ENCODE measurements at places on chromosomes 4 and X. TPM values are rescaled to one million over a fixed set of nuclear protein-coding genes. Genes with fewer than 3 reads are reported as not detected.

- DNase-seq = no peak
Observed at GRCh38 chrX:40182615-40183014, 84.9 kb upstream of the BCOR start.

GRCh38 chr4:40280586-40280985 lies 54.5 kb upstream of the CHRNA9 start:
- no peak for DNase-seq

DNA sequence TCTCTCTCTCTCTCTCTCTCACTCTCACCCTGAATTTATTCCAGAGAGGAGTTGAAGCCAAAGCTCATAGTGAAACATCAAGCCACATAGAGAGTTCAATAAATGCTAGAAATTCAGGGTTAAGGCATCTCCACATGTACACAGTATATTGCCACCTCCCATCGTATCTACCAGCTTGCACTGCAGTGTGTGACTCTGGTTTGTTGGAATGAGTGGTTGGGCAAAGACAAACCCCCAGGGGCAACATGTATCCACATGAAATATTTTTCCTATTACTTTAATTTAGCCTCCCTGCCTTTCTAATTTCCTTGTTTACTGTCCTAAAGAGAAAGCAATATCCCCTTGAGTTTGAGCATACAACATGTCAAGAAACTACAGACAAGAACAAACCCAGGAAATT lies 247.3 kb downstream of the SPATA18 start:
- DNase-seq = no peak

GRCh38 chrX:68631336-68631735 lies 16.1 kb upstream of the STARD8 start:
- DNase-seq = no peak

- DNase-seq = no peak
Observed at GRCh38 chr4:169668069-169668721, 47.8 kb downstream of the CLCN3 start.

DNA sequence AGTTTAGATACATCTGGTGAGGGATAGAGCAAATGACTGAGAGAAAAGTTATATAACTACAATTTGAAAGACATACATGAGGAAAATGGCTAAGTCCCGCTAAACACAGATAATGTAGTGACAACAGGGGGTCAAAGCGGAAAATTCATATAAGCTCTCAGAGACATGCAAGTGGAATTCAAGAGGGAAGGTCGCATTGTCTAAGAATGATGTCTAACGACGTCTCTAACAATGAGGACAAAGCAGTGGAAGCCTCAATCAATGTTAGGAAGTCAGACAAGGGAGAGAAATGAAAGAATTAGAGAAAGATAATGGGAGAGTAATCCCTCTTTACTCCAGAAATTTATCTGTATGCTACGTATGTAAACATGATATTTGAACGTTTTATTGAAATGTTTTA lies 113.4 kb downstream of the ANTXR2 start:
- DNase-seq = no peak

GRCh38 chr4:17447056-17447455 lies 64.8 kb downstream of the QDPR start:
- DNase-seq = no peak

DNA sequence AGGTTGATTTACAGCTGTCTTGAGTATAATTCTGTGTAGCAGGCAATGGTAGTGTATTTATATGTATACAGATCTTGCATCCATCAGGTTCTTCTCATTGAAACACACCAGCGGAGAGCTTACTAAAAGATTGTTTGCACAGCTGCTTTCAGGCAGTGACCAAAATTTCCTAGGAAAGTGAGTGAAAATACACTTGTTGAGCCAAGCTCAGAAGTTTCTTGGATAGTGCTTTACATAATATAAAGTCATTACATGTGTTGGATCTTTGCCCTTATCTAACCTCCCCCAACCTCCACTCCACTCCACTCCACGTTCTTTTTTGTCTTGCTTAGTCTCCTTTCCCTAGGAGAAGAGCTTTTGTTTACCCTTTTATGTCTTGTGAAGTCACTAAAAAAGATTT lies 34.1 kb downstream of the CNKSR2 start:
- no peak for DNase-seq

The DOK7 gene
- total RNA-seq = 4.5 TPM

The ZBTB49 gene
- total RNA-seq = 11.9 TPM

The ZAR1 gene
- not detected for total RNA-seq

The PDGFC gene
- total RNA-seq = 13.8 TPM

The SCML2 gene
- total RNA-seq = 1.2 TPM

Data from ureter (tissue), 1 donor.